ENCODE measurements at places on chromosomes 4 and X.

DNA sequence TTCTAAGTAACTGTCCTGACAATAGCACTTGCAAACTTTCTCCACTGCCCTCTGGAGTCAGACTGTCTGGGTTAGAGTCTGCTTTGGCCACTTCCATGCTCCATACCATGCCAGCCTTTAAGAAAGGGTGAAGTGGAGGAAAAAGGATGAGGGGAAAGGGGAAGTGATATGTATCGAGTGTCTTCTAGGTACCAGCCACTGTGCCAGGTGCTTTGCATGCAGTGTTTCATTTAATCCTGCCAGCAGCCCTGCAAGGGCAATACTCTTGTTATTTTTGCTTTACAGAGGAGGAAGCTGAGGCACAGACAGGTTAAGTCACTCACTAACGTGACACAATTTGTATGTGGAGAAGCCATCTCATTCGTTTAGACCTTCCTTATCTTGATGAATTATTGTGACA lies 55.6 kb downstream of the RTL9 start:
- no peak for DNase-seq

- DNase-seq: no peak
These were observed 7.3 kb upstream of the MAGEE1 start for GRCh38 chrX:76420237-76420636.

DNA sequence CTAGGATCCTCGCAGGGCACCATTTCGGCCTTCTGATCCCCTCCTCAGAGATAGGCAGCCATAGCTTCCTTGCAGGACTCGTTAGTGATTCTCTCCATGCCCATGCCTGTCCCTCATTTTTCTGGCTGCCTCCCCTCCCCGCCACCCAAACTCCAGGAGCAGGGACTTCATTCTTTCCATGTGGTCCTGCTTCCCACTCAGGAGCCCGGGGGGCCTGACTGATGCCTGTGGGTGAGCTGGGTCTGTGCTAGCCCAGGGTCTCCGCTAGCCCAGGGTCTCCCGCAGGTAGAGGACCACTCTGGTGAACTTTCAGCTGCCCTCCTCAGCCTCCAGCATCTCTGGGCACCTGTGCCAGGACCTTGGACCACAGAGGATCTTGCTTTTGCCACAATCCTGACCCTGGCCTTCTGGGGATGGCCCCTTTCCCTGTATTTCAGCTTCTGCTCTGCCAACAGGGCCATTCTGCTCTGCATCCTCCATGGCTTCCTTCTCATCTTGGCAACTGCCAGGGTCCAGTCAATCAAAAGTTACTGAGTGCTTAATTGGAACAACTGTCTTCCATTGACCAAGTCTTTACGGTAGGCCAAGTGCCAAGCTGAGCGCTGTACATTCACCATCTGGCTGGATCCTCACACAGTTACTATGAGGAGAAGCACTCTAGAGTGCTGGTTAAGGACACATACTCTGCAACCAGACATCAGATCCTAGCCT lies 152.2 kb downstream of the EFNB1 start:
- DNase-seq: no peak

GRCh38 chrX:58025979-58026378 lies 115.7 kb upstream of the ZXDA start:
- DNase-seq: no peak

DNA sequence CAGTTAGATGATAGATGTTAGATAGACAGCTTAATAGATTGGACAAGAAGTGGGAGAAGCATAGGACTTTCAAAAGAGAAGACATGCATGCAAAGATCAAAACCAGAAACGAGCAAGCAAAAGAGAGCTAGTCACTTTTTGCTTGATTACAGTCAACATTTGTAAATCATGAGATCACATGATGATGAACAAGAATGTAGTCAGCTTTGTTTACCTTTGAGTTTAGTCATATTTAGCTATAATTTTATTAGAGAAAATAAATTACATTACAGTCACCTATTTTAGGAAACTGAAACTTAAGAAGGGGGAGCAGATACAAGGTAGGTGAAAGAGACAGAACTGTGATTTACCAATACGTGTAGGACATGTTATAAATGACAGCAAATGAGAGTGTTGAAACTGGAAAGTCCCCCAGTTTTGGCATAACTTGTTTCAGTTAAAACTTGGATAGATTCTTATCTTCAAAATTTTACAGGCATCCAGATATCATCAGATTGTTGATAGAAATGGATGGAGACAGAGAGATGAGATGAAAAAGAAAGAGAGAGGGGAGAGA lies 1083.1 kb upstream of the PCDH10 start:
- DNase-seq: no peak
